ENCODE measurements at places on chromosomes 1 and 21.

DNA sequence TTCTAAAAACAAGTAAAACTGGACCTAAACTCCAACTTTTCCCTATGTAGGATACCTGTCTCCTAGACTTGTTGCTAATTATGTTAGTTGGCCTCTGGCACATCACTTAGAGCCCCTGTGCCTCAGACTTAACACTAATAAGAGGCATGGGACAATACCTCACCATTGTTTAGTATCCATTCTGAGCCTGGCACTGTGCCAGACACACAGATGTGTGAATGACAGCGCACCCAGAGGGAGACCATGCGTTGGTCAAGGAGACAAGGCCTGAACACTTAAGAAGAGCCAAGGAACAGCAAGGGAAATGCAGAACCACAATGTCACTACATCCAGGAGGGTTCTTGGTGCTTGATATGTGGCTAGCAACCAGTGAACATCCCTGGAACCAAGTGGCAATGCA, 189.1 kb downstream of the FGGY start:
- DNase-seq: no peak

GRCh38 chr1:10735563-10736305, 60.7 kb downstream of the CASZ1 start:
- DNase-seq: no peak

GRCh38 chr1:230328342-230329015, 97.7 kb downstream of the PGBD5 start:
- no peak for DNase-seq

GRCh38 chr1:246925997-246926626, 5.6 kb downstream of the AHCTF1 start:
- no peak for DNase-seq

DNA sequence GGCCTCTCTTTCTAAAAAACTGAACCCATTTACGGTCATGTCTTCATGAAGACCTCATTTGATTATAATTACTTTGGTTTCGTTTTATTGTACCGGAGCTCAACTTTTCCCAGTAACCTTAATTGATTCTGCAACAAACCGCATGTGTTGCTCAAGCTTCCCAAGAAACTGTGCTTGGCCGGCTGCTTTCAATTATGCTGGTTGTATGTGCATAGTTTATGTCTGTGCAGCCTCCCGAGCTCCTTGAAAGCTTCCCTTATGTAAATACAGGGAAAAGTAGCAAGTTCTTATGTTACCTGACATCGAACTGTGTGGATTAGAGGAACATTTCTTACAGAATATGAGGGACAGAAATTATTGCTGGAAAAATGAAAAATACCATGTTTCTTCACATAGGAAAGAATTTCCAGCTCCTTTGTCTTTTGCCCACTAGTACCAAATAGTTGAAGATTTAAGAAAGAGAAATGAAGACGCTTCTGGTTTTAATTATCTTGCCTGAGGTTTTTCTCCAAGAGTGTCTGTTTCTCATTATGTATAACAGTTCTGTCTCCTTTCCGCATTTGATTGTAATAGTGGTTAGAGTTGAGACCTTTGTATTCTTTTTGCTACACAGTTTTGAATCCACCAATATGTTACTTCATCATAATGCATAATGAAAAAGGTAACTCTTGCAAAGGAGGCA, 2.1 kb downstream of the VCAM1 start:
- DNase-seq: peak; percentile 97

- DNase-seq: no peak
Observed at GRCh38 chr1:101566883-101567538, 330.2 kb downstream of the S1PR1 start.

- DNase-seq: no peak
Observed at GRCh38 chr21:31337996-31338907, 5.8 kb downstream of the TIAM1 start.

- DNase-seq: no peak
Observed at GRCh38 chr1:47212636-47213229, 19.3 kb downstream of the TAL1 start.

- no peak for DNase-seq
Observed at GRCh38 chr1:81209461-81209860, 591.3 kb upstream of the ADGRL2 start.

DNA sequence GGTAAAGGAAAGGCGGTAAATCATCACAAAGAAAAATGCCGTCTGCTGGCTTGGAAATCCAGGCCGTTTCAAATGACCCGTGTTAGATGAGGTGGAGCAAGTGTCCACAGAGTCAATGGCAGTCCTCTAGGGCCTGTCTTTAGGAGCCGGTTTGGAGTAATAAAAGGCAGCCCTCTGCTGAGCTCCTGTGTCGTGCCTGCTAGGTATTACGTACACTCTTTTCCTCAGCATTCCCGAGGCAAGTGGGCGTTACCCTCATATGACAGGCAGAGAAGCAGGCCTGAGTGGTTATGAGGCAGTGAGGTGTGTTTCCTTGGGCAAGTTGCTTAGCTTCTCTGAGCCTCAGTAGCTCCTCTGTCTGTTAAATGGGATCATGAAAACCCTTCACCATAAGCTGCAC, 7.7 kb downstream of the NENF start:
- DNase-seq: no peak

- DNase-seq: no peak
Observed at GRCh38 chr1:89616844-89617627, 15.9 kb upstream of the LRRC8C start.

DNA sequence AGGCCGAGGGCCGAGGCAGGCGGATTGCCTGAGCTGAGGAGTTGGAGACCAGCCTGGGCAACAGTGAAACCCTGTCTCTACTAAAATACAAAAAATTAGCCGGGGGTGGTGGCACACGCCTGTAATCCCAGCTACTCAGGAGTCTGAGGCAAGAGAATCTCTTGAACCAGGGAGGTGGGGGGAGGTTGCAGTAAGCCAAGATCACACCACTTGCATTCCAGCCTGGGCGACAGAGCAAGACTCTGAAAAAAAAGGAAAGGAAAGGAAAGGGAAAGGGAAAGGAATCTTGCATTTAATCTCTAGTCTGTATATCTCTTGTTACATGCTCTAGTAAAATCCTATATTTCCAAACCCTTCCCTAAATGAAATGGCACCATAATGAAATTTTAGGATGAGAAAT, 328.3 kb upstream of the ADGRL2 start:
- DNase-seq: no peak

DNA sequence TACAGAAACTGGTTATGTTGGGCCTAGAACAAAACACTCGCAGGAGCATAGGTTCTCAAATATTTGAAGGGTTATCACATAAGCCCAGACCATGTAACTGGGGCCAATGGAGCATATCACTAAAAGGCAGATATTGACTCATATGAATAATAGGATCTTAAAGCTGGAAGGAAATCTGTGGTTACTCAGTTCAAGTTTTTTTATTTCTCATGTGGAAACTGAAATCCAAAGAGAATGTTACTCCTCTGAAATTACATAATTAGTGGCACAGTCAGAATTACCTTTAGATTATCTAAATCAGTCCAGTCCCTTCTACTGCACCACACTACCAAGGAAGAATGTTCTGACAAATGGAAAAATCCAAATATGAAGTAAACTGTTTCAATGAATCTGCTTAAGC, 12.0 kb downstream of the SLAMF8 start:
- no peak for DNase-seq
